PC-9 (cell line): ENCODE measurements at places on chromosomes 6 and 20.

DNA sequence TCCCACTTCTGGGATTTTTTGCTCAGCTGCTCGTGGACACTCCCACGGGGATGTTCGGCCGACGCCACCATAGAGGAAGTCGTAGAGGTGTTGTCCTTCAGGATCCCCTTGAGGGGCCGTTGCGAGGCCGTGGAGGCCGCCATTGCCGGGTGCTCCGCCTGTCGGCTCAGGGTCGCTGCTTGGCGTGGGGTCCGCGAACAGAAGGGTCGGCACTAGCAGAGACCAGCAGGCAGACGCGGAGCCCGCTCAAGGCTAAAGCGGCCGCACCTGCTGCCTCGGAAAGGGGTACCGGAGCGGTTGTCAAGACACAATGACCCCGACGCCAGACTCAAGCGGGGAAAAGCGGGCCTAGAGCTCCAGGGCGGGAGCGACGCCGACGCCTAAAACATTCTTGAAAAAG is 25.7 kb downstream of the PSMB9 start:
- no peaks in the 10 kb centered on the region for H3K36me3 ChIP-seq
- DNase-seq, result no peak
- no peak overlapping the region for H3K4me3 ChIP-seq
- H3K27ac ChIP-seq, result no peak overlapping the region
- H3K27me3 ChIP-seq, result 0 out of 2 replicates have a peak, but pooled peaks cover 7% of the 10 kb centered on the region
- H3K4me1 ChIP-seq, result no peaks in the 10 kb centered on the region

- no peak for DNase-seq
- H3K4me1 ChIP-seq, result no peaks in the 10 kb centered on the region
- no peak overlapping the region for H3K4me3 ChIP-seq
- no peaks in the 10 kb centered on the region for H3K36me3 ChIP-seq
- no peaks in the 10 kb centered on the region for H3K27me3 ChIP-seq
- no peak overlapping the region for H3K27ac ChIP-seq
Measured at GRCh38 chr6:103872678-103873077, 987.0 kb downstream of the HACE1 start.

DNA sequence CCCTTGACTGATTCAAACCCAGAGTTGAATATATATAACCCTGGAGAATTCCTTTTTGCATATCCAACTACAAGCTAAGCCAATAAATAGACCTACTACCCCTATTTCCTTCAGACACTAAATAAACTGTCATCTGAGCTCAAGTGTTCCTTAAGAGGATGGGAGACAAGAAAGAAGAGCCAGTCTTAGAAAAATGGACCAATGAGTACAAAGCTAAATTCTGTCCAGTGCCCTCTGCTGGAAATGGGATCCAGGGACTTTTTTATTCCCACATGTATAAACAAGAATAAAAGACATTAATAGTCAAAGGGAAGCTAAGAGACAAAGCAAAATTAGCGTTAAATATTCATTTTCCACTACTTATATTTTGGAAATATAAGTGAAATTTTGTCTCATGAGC is 4.8 kb downstream of the PPP1R10 start:
- H3K36me3 ChIP-seq, result peaks cover 31% of the 10 kb centered on the region
- H3K4me3 ChIP-seq, result no peak overlapping the region
- H3K27ac ChIP-seq, result 0 out of 2 replicates have a peak overlapping the region, but pooled peaks have one; percentile 86
- H3K4me1 ChIP-seq, result peaks cover 26% of the 10 kb centered on the region

GRCh38 chr20:4451487-4452081 is 270.1 kb upstream of the PRND start:
- no peak for DNase-seq
- H3K27ac ChIP-seq, result no peak overlapping the region
- H3K27me3 ChIP-seq, result no peaks in the 10 kb centered on the region
- H3K4me1 ChIP-seq, result peaks cover 27% of the 10 kb centered on the region
- H3K36me3 ChIP-seq, result 0 out of 2 replicates have a peak, but pooled peaks cover 3% of the 10 kb centered on the region

GRCh38 chr6:113684382-113684901 is 172.7 kb upstream of the MARCKS start:
- H3K27me3 ChIP-seq, result no peaks in the 10 kb centered on the region
- H3K4me3 ChIP-seq, result no peak overlapping the region
- H3K27ac ChIP-seq, result peak overlapping the region; percentile 91
- peak; percentile 98 for DNase-seq
- H3K4me1 ChIP-seq, result peaks cover 28% of the 10 kb centered on the region

GRCh38 chr20:35122756-35123405 is 24.3 kb downstream of the EDEM2 start:
- no peaks in the 10 kb centered on the region for H3K27me3 ChIP-seq
- no peak for DNase-seq
- peaks cover 26% of the 10 kb centered on the region for H3K36me3 ChIP-seq
